CD4-positive, alpha-beta T cell treated with Interleukin-15 for 4 hours (primary cell): ENCODE measurements at places on chromosomes 5 and 9.
A peak's percentile ranks its signal among the peaks of the same experiment; 100 is the strongest.

- no peak for DNase-seq
Observed at GRCh38 chr9:103789686-103790085, 304.4 kb upstream of the SMC2 start.

DNA sequence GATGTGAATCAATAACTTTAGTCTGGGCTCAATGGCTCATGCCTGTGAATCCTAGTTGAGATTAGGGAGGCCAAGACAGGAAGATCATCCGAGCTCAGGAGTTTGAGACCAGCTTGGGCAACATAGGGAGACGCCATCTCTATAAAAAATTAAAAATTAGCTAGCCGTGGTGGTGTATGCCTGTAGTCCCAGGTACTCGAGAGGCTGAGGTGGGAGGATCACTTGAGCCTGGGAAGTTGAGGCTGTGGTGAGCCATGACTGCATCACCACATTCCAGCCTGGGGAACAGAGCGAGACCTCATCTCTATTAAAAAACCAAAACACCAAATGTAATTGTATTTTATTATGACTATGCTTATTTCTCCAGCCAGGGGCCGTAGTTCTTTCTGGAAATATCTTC is 69.6 kb upstream of the NR5A1 start:
- no peak for DNase-seq

- no peak for DNase-seq
Observed at GRCh38 chr5:9056046-9056445, 489.8 kb downstream of the SEMA5A start.

- peak; percentile 47 for DNase-seq
Observed at GRCh38 chr5:113330533-113331208, 104.1 kb downstream of the TSSK1B start.

DNA sequence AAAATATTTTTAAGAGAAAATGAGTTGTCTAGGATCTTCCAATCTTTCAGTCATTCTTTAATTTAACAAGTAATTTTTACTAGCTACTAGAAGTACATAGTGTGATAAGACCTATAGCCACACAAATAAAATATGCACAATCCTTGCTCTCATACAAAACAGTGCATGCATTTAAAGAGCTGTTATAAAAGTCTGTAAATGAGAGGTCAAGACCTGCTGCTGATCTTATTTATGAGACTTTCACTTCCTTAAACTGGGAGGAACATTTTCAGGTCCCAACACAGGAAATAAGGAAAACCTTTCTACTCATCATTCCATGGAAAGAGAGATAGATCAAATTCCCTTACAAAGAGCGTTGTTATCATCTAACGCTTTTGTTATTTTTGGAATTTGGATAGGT is 54.2 kb upstream of the PAM start:
- DNase-seq, result no peak

GRCh38 chr5:52767766-52768480 is 19.8 kb upstream of the ITGA1 start:
- DNase-seq, result no peak

GRCh38 chr9:96061293-96061987 is 185.9 kb downstream of the ERCC6L2 start:
- peak; percentile 48 for DNase-seq

DNA sequence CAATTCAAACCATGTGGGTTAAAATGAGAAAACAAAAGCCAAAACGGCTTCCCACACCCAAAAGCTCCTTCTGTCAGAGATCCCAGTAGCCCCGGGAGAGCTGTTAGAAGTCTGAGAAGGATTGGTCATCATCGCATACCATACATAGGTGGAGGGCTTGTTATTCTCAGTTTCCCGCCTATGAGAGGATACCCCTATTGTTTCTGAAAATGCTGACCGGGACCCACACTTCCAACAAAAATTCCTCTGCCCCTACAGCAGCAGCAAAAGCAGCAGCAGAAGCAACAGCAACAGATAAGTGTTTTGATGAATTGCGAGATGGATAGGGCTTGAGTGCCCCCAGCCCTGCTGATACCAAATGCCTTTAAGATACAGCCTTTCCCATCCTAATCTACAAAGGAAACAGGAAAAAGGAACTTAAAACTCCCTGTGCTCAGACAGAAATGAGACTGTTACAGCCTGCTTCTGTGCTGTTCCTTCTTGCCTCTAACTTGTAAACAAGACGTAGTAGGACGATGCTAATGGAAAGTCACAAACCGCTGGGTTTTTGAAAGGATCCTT is at the start of gene TEK:
TEK (plus strand) TSS at position 245 of the 561 bp plus-strand sequence. CDS start 366 bp downstream, outside the sequence.
- no peak for DNase-seq

DNA sequence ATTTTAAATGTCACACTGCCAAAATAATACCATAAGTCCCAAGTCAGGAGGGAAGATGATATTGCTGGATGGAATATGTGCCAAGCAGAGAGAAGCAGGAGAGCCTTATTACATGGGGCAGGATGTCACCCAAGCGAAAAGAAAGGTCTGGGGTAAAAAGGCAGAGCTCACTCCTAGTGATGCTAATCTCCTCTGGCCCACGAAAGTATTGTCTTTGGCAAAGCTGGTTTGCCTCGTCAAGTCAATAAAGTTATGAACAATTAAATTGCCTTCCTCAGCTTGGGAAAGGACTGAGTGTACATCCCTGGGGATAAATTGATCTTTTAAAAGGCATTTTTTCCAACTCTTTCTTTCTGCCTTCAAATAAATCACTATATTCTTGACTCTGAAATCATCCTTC is 220.6 kb downstream of the DMAC1 start:
- no peak for DNase-seq

GRCh38 chr5:8676695-8677094 is 807.7 kb downstream of the MTRR start:
- no peak for DNase-seq

DNA sequence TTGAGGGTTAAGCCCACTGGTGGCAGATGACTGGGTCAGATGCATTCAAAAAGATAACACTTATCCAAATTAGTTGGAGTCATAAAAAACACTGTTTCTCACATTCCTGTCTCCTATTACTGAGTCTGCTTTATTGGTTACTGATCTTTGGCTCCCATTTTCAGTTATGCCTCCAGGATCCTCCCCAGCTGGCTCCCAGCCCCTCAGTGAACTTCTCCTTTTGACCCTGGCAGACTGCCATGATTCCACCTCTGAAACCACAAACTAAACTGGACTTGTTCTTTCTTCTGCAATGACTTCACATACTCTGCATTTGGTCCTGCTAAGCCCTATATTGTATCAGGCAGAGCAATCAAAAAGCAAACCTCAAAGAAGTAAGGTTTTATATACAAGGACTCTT is 860.8 kb upstream of the DMAC1 start:
- DNase-seq, result no peak

DNA sequence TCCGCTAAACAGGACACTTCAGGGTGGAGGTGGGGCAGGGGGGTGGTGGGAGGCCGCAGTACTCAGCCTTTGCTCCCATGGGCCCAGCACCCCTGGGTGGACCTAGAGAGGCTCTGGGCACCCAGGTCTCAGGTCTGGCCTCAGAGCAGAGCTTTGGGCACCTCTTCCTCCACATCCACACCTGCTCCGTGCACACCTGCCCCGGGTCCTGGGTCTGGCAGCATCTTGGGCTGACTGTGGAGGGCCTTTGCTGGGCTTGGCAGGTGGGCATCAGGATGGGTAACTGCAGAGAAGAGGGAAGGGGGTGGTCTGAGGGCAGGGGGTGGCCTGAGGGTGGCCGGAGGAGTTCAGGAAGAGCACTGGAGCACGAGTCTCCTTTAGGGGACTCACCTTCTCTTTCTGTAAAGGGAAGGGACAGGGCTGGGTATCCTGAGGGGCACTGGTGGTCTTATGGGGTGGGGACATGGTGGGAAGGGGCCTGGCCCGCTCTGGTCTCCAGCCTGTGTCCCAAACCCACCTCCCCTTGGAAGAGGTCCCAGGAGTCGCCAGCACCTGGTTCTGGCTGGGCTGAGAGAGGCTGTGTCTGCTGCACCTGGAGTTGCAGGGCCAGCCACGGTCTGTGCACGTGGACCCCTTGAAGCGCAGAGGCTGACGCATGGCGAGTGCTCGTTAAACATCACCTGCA is 106.7 kb upstream of the IER5L start:
- no peak for DNase-seq

DNA sequence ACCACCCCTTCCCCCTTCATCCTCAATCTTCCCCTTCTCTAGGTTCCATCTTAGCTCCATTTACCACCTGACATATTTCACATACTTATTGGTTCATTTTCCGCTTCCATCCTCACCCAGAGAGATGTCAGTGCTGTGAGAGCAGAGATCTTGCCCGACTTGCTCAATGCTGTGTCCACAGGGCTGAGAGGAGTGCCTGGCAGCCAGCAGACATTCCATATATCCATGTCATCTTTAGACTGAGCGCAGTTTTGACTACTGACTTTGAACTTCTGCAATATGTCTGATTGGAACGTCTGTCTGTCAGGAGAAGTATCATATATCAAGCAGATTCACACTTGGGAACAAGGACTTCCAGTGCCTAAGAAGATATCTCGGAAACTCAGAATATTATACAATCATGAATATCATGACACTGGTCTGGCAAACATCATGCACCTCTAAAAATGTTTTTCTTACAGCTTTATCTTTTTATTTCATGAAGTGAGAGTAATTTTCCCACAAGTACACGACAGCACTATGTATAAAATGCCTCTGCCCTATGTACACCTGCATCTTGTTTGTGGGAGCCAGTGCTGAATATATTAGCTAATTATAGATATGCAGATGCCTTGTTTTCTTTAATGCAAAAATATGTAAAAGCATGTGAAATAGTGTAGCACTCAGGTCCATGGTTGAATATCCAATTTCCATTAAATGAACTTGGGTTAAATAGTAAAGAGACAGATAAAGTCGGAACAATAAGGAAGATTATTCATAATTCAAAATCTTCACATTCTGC is 454.0 kb upstream of the DAP start:
- no peak for DNase-seq

GRCh38 chr9:76403352-76403751 is 9.1 kb upstream of the RFK start:
- DNase-seq, result peak; percentile 66

GRCh38 chr9:29449306-29449705 is 1876.0 kb upstream of the C9orf72 start:
- DNase-seq, result no peak

GRCh38 chr5:35359859-35360258 is 129.6 kb upstream of the PRLR start:
- DNase-seq, result no peak

DNA sequence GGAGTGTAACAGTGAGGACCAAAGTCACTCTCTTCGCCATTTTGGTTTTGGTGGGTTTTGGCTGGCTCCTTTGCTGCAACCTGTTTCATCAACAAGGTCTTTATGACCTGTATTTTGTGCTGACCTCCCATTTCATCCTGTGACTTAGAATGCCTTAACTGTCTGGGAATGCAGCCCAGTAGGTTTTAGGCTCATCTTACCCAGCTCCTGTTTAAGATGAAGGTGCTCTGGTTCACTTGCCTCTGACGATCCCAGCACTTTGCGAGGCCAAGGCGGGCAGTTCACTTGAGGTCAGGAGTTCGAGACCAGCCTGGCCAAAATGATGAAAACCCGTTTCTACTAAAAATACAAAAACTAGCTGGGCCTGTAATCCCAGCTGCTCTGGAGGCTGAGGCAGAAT is 1.8 kb upstream of the CKS2 start:
- no peak for DNase-seq
